T1000 (cell line): ENCODE measurements at places on chromosomes 3 and 15.

- DNase-seq = no peak
These were observed 4.4 kb upstream of the SNX22 start for GRCh38 chr15:64146885-64147681.

- DNase-seq = no peak
These were observed 357.0 kb downstream of the TIGIT start for GRCh38 chr3:114650808-114651207.

DNA sequence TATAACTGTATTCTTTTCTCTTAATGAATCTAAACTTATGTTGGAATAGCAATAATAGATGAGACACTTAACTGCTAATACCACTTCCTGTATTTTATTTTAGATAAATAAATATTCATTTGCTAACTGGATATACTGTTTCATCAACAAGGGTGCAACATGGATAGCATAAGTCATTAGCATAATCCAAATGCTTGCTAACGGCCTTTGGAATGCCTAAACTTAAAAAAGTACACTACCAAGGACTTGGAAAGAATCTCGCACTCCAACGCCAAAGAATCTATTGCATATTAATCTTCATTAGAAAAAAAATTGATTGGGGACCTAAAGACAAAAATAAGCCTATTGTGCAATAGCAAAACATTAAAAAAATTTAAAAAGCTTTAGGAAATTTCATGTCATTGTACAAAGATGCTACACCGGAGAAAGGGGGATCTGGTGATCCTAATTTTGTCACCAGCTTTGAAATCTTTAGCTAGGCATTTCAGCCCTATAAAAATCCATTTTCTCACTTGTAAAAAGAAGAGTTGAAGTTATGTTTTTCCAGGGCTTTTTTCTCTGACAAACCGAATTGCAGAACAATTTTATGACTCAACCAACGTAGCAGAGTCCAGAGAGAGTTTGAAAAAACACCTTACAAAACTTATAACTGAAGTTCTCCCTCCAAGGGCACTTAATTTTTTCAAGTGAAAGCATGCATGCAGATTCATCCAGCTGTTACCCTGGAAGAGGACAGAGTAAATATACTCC, 4.1 kb downstream of the VGLL3 start:
- no peak for DNase-seq

DNA sequence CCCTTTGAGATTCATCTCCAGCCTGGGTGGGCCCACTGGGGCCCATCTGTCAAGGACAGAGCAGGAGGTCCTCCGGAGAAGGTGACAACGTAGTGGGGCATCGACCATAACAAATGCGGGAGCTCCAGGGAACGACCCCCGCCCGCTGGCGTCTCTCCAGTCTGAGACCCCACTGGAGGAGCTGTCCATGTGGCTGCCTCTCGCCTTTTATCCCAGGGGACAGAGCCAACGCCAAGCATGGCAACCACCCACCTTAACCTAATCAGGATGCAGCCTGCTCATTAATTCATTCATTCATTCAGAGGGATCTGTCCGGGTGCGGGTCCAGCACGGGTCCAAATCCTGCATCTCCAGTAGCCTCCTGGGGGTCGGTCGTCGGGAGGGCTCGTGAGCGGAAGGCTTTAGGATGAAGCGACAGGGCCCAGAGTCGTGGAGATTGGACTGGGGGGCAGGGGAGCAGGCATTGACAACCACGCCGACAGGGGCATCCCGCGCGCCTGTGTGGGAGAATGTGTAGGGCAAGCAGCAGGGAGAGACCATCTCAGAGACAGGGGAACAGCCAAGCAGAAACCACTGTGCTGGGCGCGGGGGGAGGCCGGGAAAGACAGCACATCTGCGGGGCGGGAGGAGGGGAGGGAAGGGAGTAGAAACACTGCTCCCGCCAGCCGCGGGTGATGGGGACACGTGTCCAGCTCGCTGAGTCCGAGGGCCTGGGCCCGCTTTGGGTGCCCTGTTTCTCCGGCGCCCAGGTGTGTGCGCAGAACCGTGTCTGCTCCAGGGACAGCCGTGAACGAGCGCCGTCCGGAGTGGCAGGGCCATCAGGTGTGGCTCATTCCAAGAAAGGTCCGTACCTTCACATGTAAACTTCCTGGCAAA, 1.9 kb downstream of the PIGZ start:
- no peak for DNase-seq

DNA sequence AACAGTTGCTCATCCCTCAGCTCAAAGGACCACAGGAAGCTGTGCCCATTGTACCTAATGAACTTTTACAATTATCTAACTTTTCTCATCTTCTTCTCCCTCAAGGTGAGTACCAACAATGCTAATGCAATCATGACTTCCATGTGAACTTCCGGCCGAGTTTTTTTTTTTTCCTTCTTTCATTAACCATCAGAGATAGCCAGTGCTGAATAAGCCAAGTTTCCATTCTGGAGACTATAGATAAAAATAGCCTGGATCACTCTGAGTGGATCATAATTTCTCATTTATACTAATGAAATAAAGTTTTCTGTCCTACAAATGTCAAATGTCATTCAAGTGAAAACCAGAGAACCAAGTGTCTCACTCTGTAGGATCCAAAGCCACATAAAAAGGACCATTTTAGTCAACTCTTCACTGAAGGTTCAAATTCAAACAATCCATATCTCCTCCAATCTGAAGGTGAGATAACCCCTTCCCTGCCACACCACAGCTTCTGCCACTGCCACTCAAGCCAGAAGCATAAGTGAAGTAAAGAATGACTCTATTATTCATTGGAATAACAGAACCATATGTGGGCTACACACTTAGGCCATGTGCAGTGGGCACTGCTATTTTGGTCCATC, 5.5 kb downstream of the SUMF1 start:
- no peak for DNase-seq

DNA sequence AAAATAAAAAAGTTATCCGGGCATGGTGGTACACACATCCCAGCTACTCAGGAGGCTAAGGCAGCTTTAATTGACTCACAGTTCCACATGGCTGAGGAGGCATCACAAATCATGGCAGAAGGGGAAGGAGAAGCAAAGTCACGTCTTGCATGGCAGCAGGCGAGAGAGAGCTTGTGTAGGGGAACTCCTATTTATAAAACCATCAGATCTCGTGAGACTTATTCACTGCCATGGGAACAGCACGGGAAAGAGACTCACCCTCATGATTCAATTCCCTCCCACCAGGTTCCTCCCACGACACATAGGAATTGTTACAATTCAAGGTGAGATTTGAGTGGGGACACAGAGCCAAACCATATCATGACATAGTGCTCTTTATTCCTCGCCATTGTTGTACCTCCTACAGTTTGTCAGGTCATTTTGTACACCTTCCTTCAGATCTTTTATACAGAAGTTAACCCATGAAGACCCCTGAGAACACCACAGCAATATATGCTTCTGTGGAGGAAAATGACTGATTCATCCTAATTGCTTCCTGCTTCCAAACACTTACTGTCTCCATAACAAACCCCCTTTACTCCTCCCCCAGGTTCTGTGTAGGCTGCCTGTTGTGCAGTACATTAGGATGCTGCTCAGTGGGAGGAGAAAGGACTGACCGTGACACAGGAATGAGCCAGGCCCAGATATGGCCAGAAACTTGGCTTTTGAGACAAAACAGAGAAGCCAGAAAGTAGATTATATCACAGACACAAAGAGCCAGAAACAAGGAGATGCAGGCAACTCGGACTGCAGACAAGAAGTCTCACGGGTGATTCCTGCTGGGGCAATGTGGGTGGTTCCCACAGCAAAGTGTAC, 67.9 kb upstream of the HEG1 start:
- DNase-seq = no peak

GRCh38 chr3:196737655-196738054, 2.0 kb upstream of the PAK2 start:
- no peak for DNase-seq

GRCh38 chr3:8223766-8224165, 277.9 kb upstream of the LMCD1 start:
- no peak for DNase-seq

DNA sequence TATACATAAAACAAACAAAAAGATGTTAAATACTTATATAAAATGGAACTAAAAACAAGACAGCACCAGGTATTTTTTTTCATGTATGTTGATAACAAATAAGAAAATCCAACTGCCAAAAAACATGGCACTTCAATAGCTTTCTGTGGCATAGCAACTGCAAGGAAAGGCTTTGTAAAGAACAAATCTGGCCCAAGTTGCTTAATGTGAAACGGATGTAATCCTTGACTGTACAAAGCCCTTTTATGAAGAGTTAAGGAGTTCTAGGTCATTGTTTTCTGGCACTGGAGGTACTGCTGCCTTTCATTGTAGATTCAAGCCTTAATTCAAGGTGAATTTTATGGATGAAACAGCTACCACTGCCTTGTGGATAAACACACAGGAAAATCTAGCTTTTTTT, 68.8 kb upstream of the SLC12A8 start:
- no peak for DNase-seq

DNA sequence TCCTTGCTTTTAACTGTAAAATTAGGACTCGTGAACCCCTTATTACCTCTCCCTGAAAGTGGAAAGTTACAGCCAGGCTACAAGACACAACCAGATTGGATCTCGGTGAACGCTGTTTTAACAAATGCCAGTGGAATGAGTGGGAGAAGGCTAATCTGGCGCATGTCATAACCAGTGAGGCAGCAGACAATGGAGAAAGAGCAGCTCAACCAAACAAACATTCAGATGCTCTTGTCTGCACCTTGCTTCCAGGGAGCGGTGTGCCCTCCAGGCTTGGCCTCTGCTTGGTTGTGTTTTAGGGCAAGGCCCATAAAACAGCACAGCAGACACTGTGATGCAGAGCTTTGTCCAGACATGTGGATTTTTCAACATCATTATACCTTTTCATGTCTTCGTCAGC, 45.9 kb upstream of the ATP1B3 start:
- DNase-seq = no peak

DNA sequence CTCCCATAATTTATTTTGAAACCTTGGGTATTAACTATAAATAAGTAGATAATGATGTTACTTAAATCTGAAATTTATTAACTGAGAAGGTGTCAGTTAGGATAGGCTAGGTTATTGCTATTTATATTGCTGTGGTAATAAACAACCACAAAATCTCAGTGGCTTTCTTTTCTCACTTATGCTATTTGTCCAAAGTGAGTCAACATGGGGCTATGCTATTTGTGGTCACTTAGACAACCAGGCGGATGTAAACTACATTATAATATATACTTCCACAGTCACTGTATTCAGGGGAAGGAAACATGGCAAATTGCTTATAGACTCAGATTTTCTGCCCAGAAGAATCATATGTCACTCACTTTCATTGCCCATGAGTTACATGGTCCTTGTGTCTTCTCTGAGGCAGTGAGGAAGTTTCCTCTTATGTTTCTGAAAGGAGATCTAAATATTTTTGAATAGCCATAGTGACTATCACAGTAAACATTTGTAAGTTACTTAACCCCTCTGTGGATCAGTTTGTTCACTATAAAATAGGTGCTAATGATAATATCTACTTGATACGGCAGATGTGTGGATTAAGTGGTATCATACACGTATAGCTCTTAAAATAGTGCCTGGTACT, 19.8 kb downstream of the HMG20A start:
- no peak for DNase-seq

GRCh38 chr15:31136016-31136415, 34.5 kb upstream of the TRPM1 start:
- DNase-seq = no peak

- DNase-seq = no peak
These were observed 378.5 kb downstream of the ERC2 start for GRCh38 chr3:56089739-56090138.

DNA sequence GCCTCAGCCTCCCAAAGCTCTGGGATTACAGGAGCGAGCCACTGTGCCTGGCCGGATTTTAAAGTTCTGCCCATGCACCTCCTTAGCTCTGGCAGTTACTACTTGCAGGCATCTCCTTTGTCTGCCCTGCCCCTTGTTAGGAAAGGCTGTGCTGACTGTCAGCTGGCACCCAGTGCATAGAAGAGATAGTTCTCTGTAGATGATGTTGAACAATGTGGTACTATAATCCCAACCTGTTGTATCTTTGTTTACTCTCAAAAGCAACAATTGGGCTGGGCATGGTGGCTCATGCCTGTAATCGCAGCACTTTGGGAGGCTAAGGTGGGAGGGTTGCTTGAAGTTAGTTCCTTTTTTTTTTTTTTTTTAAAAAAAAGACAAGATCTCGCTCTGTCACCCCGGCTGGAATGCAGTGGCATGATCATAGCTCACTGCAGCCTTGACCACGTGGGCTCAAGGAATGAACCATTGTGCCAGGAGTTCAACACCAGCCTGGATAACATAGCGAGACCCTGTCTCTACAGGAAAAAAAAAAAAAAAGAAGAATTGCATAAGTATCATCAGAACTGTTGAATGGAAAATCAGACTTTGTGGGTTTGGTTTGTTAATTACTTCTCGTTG, 30.6 kb downstream of the FLNB start:
- no peak for DNase-seq

- no peak for DNase-seq
These were observed 16.0 kb downstream of the DZIP3 start for GRCh38 chr3:108605491-108605890.

DNA sequence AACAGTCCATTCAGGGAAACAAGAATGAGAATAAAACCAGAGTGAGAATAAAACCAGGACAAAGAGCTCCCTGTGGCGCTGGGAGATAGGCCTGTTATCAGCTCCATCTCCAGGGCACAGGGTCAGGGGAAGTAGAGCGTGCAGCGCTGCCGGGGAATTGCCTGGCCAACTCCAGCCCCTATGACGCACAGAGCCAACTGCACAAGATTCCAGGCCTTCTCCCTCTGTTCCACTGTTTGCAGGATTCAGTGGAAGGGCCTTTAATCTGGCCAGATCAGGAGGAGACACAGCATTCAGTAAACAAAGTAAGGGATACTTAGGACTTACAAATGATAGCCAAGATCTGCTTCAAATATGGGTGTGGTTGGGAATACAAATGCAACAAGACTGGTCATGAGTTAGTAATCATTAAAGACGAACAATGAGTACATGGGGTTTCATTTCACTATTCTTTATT, 49.4 kb downstream of the ITGB5 start:
- DNase-seq = no peak

GRCh38 chr3:183555541-183556081, at the start of gene KLHL6:
Gene KLHL6 (minus strand): TSS chr3:183555706. CDS start chr3:183555653, 53 bp downstream.
- DNase-seq = no peak

GRCh38 chr15:80204231-80204630, 47.8 kb downstream of the CTXND1 start:
- no peak for DNase-seq

- no peak for DNase-seq
These were observed 192.2 kb upstream of the THRB start for GRCh38 chr3:24686808-24687207.

GRCh38 chr3:21188459-21188858, 562.6 kb downstream of the ZNF385D start:
- no peak for DNase-seq

- DNase-seq = no peak
These were observed 2.3 kb upstream of the DNAH1 start for GRCh38 chr3:52313774-52314188.
